Stimulated activated CD8-positive, alpha-beta memory T cell treated with anti-CD3 and anti-CD28 coated beads, Interleukin-4, amount 100 ng/mL, for 4 hours (primary cell): ENCODE measurements at places on chromosomes 3 and 15.

DNA sequence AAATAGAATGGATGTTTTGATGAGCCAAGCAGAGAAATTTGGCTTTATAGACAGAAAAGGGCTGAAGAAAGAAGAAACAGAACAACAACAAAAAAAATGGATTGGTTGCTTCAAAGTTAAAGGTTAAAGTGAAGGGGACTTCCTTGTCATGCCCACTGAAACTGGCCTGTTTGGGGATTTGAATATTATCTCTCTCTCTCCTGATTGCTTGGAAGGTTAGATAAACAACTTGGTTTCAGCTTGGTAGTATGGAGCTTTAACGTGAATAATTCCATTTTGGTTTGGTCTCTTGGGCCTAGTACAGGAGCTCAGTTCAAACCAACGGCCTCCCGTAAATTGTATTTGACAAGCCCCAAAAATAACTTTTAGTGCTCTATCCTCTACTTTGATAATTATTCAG lies 70.8 kb upstream of the MBNL1 start:
- DNase-seq, result no peak

DNA sequence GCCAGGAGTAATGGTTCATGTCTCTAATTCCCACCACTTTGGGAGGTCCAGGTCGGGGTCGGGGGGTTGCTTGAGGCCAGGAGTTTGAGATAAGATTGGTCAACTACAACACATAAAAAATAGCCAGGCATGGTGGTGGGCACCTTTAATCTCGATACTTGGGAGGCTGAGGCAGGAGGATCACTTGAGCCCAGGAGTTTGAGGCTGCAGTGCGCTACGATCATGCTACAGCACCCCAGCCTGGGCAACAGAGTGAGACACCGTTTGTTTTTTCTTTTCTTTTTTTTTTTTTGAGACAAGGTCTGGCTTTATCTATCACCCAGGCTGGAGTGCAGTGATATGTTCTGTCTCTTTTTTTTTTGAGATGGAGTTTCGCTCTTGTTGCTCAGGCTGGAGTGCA lies 1.3 kb upstream of the VPS33B start:
- no peak for DNase-seq

DNA sequence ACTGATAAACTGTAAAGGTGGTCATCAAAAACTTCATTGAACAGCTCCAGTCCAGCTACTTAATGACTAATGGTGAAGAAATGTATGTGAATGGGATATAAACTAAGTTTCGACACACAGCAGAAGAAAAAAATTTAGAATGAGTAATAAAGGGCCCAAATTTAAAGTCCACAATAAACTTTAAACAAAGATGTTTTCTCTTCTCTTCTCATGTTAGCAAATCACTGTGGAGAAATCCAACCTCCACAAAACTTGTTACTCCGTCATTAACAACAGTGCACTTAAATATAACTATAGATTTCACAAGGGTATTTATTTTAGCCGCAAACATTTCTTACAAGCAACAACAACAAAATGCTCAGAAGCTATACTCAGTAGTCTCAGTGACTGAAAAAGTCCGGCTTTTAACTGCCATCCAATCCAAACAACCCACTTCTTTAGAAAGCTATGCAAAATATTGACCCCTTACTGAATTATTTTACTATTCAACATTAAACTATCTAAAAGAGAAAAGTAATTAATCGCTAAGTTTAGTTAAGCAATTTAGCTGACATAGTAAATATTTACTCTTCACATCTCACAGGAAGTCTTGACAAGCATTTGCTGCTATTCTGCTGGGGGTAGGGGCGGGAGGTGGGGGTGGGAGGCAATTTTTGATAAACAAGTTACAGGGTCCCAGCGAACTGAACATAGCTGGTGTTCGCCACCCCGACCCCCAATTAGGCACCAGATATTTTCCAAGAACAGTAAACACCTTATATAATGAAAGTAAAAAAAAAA lies 2.4 kb downstream of the IGF2BP2 start:
- no peak for DNase-seq

- DNase-seq, result no peak
Observed at GRCh38 chr3:49302613-49303012, 25.6 kb upstream of the C3orf62 start.

- no peak for DNase-seq
Observed at GRCh38 chr3:151383956-151384355, 597 bp downstream of the P2RY12 start.

GRCh38 chr15:63366451-63366850 lies 15.2 kb downstream of the CA12 start:
- no peak for DNase-seq

DNA sequence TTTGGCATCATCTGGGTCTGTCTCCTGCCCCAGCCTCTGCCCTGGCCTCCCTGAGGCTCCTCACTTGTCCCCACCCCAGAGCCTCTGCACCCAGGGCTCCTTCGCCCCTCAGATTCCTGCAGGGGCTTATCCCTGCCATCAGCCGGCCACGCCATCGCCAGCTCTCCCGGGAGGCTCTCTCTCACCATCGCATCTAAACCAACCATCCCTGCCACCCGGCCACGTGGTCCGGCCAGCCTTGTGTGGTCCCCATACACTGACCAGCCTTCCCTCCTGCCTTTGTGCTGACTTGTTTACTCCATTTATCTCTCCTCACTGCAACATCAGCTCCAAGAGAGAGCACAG lies 134.3 kb upstream of the IQSEC1 start:
- no peak for DNase-seq

- DNase-seq, result no peak
Observed at GRCh38 chr3:189967254-189967865, 153.3 kb downstream of the P3H2 start.

DNA sequence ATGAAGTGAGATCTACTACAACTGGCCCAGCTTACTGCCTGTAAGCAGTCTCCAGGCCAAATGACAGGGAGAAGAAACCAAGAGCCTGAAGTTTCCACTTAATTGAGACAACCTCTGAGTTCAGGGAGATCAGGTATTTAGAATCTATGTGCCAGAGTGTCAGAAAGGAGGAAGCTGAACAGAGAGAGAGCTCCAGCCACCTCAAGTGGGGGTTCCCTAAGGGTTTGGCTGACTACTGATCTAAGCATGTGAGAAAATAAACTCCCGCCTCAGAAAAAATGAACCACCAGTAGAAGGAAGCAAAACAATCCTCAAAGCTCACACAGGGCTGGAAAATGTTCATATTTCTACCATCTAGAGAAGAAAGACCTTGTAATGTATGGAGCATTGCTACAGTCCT lies 25.0 kb downstream of the ADAM10 start:
- no peak for DNase-seq

DNA sequence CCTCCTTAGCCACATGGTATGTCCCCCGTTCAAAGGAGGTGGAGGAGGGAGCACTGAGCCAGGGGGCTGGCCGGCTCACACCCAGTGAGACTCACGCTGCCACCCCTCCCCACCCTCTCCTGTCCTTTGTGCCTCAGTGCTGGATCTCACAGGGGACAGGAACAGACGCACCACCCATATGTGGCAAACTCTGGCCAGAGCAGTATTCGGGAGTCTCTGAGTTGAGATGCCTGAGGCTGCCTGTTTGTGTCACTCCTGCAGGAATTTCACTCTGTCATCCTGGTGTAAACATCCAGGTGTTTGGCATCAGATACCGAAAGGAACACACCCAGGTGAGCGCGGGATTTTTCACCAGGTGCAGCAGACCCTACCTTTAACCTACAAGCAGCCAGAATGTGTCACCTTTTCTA lies 25.7 kb downstream of the RGMA start:
- DNase-seq, result no peak

- DNase-seq, result no peak
Observed at GRCh38 chr3:9204253-9204992, 45.0 kb downstream of the SRGAP3 start.

DNA sequence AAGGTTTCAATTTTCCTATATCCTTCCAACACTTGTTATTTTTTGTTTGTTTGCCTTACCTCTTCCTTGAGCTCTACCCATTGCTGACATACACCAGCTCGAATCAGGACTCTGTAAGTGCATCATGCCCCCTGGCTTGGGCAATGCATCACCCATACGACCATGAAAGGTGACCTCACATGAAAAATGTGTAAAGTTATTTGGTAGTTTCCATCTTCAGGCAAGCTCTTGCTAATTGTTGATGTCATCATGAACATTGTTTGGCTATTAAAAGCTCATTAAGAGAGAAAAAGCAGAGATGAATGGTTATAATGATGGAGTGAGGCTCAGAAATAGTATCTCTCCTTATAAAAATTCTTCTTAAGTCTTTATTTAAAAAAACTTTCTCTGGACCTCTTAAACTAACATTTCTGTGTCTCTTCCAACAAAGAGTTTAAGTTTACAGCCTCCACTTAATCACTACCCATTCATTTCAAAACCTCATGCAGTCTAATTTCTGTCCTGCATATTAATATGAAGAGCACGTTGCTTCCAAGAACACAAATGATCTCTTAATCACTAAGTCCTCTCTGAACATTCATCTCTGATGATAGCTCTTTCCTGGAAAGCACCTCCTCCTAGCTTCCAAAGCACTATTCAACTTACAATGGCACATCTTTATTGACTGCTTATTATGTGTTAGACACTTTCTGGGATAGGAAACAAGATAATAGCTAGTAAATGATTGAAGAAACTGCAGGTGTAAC lies 236.3 kb downstream of the NFKBIZ start:
- DNase-seq, result no peak

DNA sequence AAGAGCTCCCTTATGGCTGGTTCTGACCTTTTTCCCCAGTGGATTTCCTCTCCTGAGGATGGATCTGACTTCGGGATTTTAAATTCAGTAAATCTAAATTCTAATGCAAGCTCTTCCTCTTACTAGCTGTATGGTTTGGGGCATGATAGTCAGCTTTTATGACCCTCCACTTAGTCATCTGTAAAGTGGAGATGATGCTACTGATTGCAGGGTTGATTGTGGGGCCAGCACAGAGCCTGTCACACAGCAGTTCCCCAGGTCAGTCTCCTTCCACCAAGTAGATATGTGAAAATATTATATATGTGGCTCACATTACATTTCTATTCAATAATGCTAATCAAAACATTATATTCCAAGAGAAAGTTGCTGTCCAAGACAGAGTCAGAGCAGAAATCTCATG lies 141.3 kb upstream of the UBE2E1 start:
- DNase-seq, result no peak

DNA sequence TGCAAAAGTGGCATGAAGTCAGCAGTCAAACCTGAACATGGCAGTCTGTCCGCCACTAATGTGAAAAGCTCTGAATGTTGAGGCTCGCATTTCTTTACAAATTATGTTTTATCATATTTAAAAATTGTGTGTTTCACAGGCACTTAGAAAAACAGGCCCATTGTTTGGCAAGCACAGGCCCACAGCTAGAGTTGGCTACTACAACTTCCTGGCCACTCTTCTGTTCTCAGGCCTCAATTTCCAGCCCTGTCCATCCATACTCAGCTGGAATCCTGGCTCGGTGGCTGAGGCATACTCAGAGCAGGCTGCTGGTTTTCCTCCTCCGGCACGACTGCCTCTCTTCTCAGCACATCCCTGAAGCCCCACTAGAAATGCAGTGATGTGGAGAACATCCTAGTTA lies 44.3 kb downstream of the C2CD4B start:
- DNase-seq, result no peak

- DNase-seq, result no peak
Observed at GRCh38 chr15:67907184-67907723, 67.4 kb upstream of the RNU6-1 start.

DNA sequence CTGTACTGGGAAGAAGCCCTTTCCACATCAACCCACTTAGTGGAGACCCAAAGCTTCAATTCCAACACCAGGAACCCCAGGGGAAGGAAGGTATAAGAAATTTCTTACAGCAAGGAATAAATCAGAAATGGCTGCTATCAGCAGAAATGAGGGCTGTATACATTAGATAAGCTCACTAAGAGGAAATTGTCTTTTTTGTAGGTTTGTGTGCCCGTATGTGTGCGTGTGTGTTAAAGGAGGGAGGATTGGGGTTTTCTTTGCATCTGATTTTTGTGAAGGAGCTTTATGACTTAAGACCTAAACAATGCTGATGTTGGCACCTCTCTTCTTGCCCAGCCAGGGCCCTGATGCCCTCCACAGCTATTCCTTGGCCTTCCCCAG lies 18.6 kb downstream of the ARRDC4 start:
- DNase-seq, result no peak

GRCh38 chr15:84142888-84143337 lies 92.7 kb upstream of the GOLGA6L4 start:
- DNase-seq, result peak; percentile 35

DNA sequence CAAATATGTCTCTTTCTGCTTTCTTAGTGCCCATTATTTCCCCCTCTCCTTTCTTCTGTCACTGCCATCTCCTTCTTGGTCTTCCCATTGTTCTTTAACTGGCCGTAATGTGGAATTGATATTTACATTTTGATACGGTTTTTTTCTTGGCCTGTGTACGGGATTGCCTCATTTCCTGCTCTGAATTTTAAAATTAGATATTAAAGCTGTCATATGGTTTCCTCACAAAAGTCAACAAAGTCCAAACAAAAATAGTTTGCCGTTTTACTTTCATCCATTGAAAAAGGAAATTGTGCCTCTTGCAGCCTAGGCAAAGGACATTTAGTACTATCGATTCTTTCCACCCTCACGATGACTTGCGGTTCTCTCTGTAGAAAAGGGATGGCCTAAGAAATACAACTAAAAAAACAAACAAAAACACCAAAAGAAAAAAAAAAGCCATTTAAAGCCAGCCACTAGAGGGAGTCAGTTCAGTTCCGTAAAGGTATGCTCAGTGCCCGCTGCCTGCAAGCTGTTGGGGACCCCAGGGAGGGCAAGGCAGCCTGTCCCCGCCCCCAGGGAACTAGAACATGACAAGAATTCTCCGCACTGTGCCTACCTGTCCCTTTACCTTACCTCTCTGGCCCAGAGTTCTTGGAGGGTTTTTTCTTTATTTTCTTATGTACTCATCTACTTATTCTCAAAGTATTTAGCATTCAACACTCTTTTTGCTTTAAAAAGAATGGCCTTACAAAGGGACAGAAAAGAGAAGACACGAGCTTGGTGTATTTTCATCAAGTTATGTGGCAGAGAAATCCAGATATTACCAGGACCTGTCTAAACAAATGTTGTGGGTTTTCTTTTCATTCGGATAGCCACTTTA lies 30.0 kb upstream of the NR2E3 start:
- DNase-seq, result no peak

GRCh38 chr3:30613133-30613825 lies 6.9 kb downstream of the TGFBR2 start:
- no peak for DNase-seq

DNA sequence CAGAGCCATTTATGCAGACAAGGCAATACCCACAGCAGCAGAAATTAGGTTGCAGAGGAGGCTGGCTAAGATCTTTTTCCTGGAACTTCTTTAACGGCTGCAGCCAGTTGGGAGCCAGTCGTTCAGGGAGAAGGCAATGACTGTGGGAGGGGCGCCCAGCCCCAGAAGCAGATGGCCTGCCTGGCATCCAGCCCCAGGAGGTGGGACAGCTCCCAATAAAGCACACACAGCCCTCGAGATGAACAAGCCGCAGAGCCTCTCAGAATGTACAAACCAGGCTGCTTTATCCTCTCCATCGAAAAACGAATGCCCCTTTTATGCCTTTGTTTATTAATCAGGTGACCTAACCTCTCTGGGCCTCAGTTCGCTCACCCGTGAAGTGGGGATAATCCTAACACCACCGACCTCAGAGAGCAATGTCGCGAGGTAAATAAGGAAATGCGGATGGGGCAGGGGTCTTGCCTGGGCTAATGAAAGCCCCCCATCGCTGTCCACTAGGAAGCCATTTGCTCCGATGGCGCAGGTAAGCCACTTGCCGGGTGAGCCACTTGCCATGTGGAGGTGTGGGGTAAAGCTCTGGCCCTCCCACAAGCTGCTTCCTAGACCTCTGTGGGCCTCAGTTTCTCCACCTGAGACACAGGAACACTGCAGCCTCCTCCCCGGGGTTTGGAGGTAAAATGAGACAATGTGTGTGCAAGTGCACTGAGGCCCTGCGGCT lies 35.8 kb downstream of the MGLL start:
- no peak for DNase-seq
